Left renal cortex interstitium (tissue), 4 donors: ENCODE measurements at places on chromosomes 3 and 15.

GRCh38 chr3:117553461-117553860 is 843.9 kb downstream of the TUSC7 start:
- no peak for DNase-seq

DNA sequence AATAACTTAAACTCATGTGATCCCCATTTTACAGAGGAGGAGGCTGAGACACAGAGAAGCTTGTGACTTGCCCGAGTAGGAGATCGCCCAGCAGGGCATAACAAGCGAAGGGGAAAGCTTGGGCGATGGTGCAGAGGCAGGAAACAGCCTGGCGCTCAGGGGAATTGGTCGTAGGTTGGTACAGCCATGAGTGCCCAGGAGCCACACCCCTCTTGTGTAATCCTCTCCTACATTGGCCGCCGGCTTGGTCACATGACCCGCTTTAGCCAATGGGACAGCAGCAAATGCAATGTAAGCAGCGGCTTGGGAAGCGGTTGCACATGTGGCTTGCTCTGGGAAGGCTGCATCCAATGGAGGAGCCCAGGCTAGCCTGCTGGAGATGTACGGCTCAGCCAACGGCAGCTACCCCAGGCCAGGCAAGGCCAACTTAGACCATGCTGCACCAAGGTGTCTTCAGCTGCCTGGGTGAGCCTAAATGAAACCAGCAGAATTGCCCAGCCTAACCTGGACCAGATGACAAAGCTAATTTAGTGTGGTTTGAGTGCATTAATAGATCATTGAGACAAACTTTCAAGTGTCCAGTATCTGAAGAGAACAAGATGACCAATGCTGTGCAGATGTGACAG is 50.3 kb upstream of the SLC6A6 start:
- no peak for DNase-seq

DNA sequence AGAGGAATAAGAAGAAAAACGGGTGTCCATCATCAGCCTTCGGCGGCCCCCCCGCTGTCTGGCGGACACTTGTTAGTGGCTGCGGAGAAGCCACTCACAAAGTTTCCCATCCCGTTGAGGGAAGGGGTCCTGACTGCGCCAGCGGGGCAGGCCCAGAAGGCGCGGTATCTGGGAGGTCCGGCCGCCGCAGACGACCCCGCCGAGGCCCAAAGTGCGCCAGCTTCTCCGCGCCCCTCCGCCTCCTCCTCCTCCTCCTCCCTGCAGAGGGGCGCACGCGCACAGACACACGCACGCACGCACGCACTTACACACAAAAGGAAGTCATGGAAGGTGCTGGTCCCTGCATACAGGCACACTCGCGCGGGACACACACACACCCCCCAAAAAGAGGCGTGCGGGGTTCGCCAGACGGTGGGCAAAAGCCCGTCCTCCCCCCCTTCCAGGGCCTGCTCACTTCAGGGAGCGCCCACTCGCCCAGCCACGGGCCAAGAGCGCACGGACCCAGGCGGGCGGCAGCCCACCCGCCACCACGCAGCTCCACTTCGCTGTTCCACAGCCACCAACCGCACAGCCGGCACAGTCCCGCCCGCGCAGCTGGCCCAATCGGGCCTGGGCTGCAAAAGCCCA is 18.0 kb downstream of the ZNF148 start:
- no peak for DNase-seq

- no peak for DNase-seq
Observed at GRCh38 chr15:65355988-65356353, 21.8 kb downstream of the IGDCC3 start.

- no peak for DNase-seq
Observed at GRCh38 chr3:165148876-165149441, 47.2 kb downstream of the SLITRK3 start.

DNA sequence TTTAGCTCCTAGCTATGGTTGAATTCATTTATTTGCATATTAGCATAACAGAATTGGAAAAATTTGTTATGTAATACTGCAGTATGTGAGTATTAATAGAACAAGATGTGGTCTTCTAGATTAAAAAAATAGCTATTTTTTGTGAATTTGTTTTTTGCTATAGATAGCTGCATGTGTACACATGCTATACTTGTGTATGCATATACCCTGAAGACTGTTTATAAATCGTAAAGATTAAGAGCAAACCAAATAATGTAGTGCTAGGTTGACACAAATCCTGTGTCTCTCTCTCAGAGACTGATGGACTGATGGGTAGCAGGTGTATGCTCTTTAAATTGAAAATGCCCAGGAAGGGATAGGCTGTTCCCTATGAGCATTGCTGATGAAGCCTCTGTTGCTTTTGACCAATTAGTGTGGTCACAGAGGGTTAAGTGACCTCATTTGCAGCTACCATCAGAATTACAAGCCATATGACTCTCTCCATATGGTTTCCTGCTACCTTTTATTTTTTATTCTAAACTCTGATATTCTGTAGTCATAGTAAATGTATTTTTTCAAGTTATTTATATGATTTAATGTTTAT is 9.0 kb downstream of the PLCL2 start:
- no peak for DNase-seq

DNA sequence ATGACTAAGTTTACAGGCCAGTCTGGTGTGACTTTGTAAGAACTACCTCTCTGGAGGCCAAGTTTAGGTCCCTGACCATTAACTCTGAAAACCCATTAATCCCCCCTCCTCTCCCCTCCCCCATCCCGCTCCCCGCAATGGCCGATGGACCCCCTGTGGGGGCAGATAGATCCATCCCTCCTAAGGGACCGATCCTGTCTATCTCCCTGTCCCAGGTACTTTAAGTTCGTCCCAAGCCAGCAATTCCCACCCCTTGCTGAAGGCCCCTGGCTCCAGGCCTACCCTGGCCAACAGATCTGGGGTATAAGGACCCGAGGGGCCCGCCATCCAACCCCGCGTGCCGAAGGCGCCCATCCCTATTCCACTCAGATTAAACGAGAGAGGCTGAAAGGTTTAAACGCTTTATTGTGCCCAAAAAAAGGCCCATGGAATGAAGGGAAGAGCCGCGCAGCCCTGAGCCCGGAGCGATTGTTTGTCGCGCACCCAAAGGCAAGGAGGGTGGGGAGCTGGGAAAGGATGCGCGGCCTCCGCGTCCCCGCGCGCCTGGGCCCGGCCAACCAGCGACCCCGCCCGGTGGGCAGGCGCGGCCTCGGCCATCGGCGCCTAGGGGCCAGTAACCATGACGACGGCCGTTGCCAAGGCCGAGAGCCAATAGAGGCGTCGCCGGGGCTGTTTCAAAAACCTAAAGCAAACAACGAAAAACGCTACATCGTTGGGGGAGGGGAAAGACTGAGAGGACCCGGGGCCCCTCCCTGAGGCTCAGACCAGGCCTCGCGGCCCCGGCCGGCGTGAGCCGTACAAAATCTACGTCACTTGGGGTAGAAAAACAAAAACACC is 35.9 kb downstream of the HMCES start:
- DNase-seq: no peak
